ENCODE measurements at places on chromosomes 5 and 9.

- no peak for DNase-seq
Measured at GRCh38 chr9:90555351-90556057, 87.1 kb downstream of the DIRAS2 start.

- no peak for DNase-seq
Measured at GRCh38 chr9:103266064-103266463, 270.9 kb downstream of the CYLC2 start.

- DNase-seq: no peak
Measured at GRCh38 chr5:157530226-157530972, 45.2 kb downstream of the ADAM19 start.

DNA sequence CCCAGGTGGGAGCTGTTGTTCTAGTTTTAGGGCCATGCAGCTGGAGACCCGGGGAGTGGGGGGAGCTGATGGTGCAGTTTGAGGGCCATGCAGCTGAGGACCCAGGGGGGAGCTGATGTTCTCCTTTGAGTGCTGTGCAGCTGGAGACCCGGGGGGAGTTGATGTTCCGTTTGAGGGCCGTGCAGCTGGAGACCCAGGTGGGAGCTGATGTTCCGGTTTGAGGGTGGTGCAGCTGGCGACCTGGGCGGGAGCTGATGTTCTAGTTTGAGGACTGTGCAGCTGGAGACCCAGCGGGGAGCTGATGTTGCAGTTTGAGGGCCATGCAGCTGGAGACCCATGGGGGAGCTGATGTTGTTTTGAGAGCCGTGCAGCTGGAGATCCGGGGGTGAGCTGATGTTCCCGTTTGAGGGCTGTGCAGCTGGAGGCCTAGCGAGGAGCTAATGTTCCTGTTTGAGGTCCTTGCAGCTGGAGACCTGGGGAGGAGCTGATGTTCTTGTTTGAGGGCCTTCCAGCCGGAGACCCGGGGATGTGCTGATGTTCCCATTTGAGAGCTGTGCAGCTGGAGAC lies 14.6 kb downstream of the PDCD6 start:
- no peak for DNase-seq

DNA sequence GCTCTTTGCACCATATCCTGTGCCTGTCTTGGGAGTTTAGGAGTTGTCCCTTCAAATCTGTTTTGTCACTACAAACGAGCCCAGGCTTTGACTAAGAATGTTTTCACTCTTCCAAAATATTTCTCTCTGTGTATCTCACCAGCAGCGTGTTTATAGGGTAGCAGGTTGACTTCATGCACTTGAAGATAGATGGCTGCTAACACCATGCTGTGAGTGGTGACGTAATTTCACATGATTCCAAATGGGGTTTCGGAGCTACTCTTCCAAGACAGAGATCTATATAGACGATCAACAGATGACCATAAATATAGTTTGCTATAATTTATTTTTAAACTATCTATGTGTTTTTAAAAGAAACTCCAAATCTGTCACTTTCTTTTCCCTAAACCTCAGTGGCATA lies 30.6 kb downstream of the RORB start:
- no peak for DNase-seq

GRCh38 chr5:126219616-126220015 lies 203.6 kb upstream of the GRAMD2B start:
- DNase-seq: no peak

All from GM04503 (cell line).